ENCODE measurements at places on chromosomes 6 and 20. TPM values are rescaled to one million over a fixed set of nuclear protein-coding genes. Genes with fewer than 3 reads are reported as not detected.
A peak's percentile ranks its signal among the peaks of the same experiment; 100 is the strongest.

DNA sequence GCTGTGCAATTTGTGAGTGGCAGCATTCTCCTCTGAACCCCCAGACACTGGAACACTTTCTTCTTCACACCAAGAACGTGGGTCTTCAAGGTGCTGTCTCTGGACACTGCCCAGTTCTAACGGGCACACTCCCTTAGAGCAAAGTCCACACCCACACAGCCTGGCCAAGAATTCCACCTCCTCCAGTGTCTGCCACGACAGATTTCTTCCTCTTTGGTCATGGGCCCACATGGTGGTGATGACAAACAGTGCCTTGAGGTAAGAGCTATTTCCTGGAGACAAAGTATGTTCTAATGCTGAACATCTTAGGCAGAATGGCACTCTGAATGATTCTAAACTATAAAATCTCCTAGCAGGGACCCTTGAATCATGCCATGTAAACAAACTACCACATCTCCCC, 25.5 kb upstream of the SSTR4 start:
- DNase-seq: peak; percentile 75

DNA sequence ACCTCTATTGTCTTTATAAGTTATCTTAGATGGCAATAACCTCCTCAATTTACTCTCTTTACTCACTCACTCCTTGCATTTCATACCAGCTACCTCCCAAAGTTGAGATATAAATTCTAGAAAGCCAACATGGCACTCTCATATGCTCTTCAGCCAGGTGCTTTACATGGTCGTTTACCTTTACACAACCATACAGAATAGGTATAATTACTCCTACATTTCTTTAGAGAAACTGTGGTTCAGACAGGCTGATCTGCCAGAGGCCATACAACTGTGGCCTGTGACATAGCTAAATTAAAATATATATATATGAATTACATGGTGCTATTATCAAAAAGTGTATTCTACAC, 45.7 kb downstream of the HBS1L start:
- no peak for DNase-seq

PSMB9 gene
- total RNA-seq: 339 TPM

GRCh38 chr6:52610745-52611355, 34.0 kb upstream of the TRAM2 start:
- peak; percentile 91 for DNase-seq

- DNase-seq: no peak
Measured at GRCh38 chr6:90463359-90463758, 123.5 kb downstream of the MAP3K7 start.

CAGE1 gene
- not detected for total RNA-seq

GRCh38 chr6:13615792-13616120, 621 bp downstream of the NOL7 start:
- peak; percentile 62 for DNase-seq

PNPLA1 gene
- 0.05 TPM for total RNA-seq

EYA4 gene
- total RNA-seq: 8.2 TPM

GRCh38 chr6:3343089-3343883, 84.5 kb downstream of the PSMG4 start:
- DNase-seq: no peak

COL12A1 gene
- 147 TPM for total RNA-seq

- no peak for DNase-seq
Measured at GRCh38 chr20:33291830-33292355, 8.9 kb downstream of the BPIFB1 start.

SLC26A8 gene
- not detected for total RNA-seq

TENT5A gene
- 64.6 TPM for total RNA-seq

DNA sequence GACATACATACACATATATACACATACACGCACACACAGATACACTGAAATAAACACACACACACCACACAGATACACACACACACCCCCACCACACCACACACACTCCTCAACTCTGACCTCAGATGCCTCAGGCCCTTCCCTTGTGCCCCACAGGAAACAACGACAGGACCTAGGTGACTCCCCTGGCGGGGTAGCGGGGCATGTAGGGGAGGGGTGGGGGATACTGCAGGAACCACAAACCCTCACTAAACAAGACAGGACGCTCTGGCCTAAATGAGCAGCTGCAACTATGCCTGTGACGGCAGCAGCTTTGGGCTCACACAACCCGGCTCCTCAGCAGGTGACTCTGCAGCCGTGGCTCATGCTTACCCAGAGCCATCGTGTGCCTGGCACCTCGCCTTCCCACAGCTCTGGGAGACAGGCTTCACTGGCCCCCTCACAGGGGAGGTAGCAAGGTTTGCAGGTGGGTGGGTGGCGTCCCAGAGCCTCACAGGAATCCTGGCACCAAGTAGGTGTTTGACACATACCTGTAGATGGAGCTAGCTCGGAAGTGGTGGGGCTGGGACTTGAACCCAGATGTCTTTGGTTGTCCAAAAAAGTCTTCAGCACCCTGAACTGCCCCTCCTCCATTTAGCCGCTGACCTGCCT, 100.8 kb downstream of the GRM4 start:
- no peak for DNase-seq

ECT2L gene
- total RNA-seq: not detected

DNA sequence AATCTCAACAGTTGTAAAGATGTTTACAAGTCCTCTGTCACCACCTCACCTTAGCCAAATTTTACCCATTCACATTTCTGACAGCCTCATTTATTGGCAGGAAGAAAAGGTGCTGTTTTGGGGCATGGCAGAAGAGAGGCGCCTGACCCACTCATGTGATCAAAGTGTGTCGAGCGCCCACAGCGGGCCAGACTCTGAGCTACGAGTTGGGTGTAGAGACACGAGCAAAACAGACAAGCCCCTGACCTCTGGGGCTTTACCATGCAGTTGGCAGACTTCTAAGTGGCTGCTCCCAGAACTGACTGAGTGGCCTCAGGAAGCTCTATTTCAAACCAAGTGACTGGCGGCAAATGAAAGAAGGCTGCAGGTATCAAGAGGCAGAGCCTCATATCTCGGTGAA, 167.0 kb downstream of the SOBP start:
- no peak for DNase-seq

DLK2 gene
- total RNA-seq: 3.4 TPM

DNA sequence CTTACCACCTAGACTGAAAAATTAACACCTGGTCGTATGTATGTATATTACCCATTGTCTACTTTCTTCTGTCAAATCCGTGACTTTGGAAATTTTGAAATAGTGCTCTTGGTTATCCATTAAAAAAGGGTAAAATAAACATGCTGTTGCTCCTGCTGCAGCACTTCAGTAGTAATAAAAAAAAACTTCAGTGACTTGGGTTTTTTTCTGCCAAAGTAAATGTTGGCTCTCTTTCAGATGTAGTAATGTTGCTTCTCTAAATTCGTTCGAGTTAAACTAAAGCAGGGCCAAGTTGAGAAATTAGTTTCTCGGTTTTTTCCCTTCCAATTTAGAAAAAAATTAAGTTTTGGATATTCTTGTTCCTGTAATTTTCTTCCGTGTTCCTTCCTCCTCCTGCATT, 34.2 kb downstream of the JARID2 start:
- DNase-seq: no peak

GRCh38 chr6:42935322-42935721, 6.0 kb downstream of the CNPY3 start:
- no peak for DNase-seq

- peak; percentile 53 for DNase-seq
Measured at GRCh38 chr20:37526839-37527637, 638 bp downstream of the BLCAP start.

LHFPL5 gene
- total RNA-seq: not detected

SPATS1 gene
- not detected for total RNA-seq

- no peak for DNase-seq
Measured at GRCh38 chr20:25213566-25214425, 18.3 kb downstream of the ENTPD6 start.

GRCh38 chr6:142872376-142872775, 72.6 kb downstream of the HIVEP2 start:
- peak; percentile 55 for DNase-seq
